Breast epithelium (tissue), 4 donors: ENCODE measurements at places on chromosomes 7 and 10. TPM values are rescaled to one million over a fixed set of nuclear protein-coding genes. Genes with fewer than 3 reads are reported as not detected.

- peak; percentile 71 for DNase-seq
These were observed 86.4 kb downstream of the MYL10 start for GRCh38 chr7:101542527-101543241.

DNA sequence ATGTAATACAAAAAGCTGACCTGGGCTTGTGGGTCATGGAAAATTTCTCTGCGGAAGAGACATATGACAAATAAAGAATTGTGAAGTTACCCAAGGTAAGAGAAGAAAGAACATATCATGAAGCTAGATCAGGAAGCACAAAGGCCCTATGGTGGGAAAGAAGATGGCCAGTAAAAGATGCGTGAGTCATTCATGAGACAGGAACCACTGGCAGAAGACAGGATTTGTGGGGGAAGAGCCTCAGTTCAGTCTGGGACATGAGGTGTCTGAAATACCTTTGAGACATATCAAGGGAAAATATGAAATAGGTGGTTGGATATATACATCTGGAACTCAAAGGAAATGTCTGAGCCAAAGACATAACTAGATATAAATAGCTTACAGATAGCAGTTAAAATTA, 27.7 kb upstream of the AMPH start:
- no peak for DNase-seq

The PVRIG gene
- 0.66 TPM for total RNA-seq

- peak; percentile 82 for DNase-seq
These were observed 695 bp downstream of the PRKAG2 start for GRCh38 chr7:151875942-151876898.

The C10orf90 gene
- total RNA-seq, result 30.4 TPM

The STEAP1B gene
- 0.32 TPM for total RNA-seq

The INMT gene
- total RNA-seq, result 7.8 TPM

DNA sequence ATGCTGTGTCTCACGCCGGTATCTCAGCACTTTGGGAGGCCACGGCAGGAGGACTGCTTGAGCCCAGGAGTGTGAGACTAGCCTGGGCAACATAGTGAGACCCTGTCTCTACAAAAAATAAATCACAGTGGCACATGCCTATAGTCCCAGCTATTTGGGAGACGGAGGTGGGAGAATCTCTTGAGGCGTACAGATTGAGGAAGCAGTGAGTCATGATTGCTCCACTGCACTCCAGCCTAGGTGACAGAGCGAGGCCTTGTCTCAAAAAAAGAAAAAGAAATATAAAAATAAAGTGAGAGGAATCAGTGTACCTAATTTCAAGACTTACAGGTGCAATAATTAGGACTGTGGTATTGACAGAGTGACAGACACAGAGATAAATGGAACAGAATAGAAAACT, 23.9 kb downstream of the SLC25A40 start:
- DNase-seq, result no peak

GRCh38 chr10:28798428-28798955, 121.2 kb downstream of the BAMBI start:
- DNase-seq, result no peak

DNA sequence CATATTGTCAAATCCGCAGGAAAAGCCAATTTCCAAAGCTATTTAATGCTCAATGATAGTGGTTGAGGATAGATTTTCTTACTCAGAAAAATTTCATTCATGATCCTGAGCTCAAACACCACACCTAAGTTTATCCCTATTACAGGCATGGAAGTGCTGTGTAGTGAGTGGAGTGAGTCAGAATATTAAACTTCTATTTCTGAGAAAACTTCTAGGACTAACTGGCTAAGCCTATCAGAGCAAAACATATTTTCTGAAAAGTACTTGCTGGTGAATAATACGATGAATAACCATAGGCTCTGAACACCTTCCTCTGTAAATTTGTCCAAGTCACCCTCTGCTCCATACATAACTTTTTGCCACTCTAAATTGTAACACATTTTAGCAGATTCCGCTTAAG, 221.5 kb downstream of the SUGCT start:
- no peak for DNase-seq

DNA sequence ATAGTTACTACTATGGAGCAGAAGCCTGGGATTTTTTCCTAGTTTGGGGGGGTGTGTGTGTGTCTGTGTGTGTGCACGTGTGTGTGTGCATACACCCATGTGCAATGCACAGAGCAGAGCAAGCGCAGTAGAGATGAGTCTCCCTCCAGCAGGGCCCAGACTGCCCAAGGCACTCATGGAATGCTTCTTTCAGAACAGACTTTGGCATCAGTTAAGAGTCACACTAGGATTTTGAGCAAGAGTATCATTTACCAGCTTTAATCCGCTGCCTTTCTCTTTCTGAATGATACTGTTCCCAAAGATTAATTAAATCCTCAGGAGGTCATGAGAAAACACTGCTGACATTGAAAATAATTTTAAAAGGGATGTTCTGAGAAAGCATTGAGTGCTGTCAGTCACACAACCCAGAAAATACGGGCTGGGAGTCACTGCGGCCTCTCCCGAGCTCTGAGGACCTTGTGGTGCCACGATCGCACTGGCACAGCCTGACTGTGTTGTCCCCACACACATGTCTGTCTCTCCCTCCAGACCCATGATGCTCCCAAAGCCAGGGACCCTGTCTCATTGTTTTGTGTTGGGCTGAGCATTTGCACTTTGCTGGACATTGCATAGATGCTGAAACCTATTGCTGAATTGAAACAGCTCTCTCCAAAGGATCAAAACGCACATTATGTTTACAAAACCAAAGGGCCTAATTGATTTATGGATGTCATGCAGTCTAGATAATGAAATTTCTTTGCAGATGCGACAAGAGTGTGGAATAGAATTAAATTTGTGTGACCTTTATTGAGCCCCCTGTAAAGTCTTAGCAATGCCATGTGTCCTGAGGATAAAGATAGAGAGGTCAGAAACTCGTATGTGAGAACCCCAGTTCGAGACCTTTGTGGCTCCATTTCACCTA, 54.7 kb upstream of the FIGNL1 start:
- DNase-seq, result no peak

The FAM241B gene
- 0.48 TPM for total RNA-seq

The TAS2R3 gene
- total RNA-seq, result 2.2 TPM

DNA sequence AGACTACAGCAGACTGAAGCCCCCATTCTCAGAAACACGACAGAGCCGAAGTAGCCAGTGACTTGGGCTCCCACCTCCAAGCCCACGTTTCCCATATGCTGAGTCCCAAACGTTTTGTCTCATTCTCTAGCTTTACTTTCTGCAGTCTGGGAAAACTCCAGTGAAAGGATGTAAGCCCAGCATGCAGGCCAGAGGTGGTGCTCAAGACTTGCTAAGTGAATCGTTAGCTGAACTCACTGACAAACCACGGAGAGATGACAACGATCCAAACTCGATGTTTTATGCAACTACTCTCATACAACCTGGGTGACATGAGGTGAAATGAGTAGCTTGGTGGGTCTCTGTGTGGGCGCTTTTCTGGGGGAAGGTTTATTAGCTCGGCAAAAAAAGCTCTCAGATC, 731.8 kb downstream of the SUGCT start:
- DNase-seq, result no peak

The C10orf67 gene
- not detected for total RNA-seq

The ANKRD1 gene
- total RNA-seq, result 0.66 TPM

The EFCAB10 gene
- total RNA-seq, result not detected

The H2BK1 gene
- not detected for total RNA-seq

- no peak for DNase-seq
These were observed 912.6 kb downstream of the GATA3 start for GRCh38 chr10:8967061-8967460.

The POLR2J3 gene
- total RNA-seq, result 15.1 TPM

DNA sequence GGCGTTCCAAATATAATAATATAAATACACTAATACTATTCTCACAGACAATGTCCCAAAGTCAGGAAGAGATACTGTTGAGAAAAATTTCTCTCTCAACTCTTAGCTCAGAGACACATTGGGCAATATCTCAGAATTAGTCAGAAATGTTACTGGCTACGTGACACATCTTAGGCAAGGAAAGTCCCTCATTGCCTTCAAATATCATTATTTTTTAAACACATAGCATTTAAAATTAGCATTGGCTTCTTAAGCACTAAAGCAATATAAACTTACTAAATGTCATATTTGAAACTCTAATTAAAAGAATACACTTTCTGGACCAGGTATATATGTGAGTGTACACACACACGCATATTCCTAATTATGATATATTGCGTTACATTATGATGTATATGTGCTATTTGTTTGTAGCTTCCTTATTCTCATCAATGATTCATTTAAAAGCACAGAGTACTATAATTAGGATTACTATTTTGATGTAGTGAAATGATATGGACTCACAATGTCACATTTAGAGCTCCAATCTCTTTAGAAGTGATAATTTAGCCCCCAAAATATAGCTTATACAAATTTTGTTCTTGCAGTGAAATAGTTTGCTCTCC, 255.8 kb downstream of the TWIST1 start:
- DNase-seq, result no peak

DNA sequence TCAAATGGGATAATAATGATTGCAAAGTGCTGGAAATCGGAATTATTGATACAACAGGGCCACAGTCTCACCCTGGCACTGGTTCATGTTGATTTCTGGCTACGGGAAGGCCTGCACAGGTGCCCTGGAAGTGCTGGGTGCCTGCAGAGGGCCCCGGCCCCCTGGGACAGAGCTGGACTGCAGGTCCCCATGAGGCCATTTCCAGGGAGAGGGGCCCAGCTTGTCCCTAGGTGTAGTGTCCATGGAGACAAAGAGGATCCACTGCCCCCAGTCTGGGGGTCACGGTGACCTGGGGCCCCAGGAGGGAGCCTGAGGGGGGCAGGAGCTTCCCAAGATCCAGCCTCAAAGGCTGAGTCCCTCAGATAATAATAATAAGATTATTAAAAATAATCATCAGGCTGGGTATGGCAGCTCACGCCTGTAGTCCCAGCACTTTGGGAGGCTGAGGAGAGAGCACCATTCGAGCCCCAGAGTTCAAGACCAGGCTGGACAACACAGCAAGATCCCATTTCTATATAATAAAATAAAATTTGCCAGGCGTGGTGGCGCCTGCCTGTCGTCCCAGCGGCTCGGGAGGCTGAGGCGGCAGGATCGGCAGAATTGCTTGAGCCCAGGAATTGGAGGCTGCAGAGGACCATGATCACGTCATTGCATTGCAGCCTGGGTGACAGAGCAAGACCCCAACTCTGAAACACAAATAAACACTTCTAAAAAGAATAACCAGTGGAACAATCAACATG, 98.1 kb downstream of the MICALL2 start:
- no peak for DNase-seq

DNA sequence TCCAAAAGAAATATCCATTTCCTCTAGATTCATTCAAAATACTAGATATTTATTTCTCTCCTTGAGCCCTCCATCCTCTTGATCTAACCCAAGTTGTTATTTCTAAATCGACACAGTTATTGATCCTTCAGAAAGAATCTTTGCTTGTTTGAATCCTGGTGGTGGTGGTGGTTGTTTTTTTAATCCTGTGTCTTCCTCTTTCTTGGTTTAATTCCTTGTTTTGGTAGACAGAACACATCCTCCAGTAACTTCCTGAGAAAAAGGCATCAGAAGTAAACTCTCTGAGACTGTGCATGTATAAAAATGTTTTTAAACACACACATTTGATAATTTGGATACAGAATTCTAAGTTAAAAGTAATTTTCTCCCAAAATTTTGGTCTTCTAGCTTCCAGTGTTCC, 49.9 kb downstream of the SIRT1 start:
- no peak for DNase-seq

The NCAPG2 gene
- 10.4 TPM for total RNA-seq

- no peak for DNase-seq
These were observed 67.6 kb downstream of the TMEM130 start for GRCh38 chr7:98802088-98802780.

DNA sequence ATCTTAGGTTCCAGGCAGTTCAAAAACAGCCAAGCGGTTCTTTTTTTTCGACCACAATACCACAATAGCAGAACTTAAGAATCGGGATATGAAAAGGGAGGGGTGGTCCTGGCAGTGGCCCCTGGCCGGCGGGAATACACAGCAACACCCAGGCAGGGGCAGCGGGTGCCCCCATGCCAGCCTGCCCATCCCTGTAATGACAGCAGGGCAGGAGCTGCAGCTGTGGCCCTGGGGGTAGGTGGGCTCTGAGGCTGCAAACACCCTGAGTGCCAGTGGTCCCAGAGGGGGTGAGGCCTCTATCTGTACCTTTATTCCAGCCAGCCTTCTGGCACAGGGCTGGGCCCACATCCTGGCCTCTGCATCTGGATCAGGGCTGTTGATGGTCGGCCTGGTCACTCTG, 247.4 kb downstream of the SEMA3D start:
- DNase-seq, result no peak

GRCh38 chr10:47257396-47258120, 42.4 kb upstream of the GDF10 start:
- peak; percentile 2 for DNase-seq

DNA sequence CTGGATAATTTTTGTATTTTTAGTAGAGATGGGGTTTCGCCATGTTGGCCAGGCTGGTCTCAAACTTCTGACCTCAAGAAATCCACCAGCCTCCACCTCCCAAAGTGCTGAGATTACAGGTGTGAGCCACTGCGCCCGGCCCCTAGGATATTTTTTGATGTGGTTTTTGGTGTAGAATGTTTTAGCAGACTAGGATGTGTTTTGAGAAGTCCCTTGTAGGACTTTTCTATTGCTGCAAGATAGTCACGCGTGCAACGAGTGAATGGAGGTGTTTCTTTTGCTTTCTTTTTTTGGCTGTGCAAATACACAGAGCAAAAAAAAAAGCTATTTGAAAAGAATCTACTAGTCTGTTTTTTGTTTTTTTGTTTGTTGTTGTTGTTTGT, 29.8 kb upstream of the KLF6 start:
- DNase-seq, result no peak

GRCh38 chr10:29703271-29703670, 68.5 kb upstream of the SVIL start:
- no peak for DNase-seq

DNA sequence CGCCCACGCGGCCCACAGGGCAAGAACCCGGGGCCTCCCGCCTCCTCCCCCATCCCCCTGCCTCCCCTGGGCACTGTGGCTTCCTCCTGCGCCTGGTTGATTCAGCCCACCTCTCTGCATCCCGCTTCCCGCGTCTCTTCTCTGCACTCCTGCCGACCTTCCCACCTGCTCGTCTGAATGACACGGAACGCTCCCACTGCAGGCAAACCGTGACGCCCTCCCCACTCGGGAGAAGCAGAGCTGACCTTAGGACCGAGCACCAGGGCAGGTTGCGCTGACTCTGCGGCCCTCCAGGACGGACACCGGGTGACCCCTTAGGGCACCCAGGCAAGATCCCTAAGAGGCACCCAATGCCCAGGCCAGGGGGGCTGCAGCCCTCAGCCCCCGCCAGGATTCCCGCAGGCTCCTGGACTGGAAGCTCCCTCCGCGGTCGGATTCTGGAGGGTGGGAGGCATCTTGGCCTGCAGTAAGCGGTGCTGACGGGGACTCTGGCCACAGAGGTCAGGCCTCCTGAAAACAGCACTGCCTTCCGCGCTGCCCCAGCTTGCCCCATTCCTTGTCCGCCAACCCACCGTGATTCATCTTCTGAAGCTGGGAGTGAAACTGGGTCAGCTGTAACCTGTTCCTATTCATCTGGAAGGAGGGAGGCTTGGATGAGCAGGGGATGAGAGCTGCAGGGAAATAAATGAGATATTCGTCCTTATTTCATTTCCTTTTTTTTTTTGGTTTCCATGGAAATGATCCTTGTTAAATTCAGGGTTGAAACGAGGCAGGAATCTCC, 990 bp downstream of the CALML3 start:
- DNase-seq, result peak; percentile 27

The PTPRE gene
- 11.8 TPM for total RNA-seq

The SEMA3C gene
- 108 TPM for total RNA-seq
